ENCODE measurements at places on chromosomes 7 and 10.

DNA sequence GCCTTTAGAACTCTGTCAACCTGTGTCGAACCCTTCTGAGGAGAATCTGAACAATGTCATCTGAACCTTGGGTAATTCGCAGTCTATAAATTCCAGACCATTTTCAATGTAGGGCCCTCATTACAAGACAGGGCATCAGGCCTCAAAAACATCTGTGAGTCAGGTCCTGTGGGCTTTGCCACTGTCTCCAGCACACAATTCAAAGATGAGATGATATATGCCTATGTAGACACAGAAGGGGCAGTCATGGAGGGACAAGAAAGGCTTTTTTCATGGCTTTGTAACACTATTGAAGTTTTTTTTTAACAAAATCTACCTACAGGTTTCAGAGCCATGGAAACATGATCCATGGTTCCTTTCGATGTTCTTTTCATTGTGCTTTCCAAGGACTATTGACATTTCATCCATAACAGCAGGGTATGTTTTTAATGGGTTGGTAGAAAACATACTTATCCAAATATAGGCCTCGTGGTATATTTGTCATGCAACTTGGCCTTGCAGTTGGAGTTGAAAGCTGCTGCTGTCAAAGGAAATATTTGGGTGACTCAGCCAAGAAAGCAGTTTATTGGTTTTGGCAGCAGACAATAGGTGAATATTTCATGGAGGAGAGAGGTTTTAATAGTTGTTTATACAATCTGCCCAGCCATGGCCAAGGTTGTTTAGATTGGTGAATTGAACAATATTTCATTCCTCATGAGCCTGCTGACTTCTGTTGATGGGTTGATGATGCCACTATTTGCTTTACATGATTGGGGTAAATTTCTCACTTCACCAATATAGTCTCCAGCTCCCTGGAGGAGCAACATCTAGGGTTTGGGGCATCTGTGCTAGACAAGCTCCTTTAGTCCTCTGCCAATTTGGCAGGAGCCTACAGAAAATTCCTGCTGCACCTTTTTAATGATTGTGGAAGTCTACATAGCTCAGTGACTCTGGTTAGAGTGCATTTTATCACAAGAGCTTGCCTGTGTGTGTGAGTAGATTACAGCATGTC, 158.4 kb upstream of the TMEM72 start:
- DNase-seq = no peak

GRCh38 chr10:131020775-131021174, 290.7 kb downstream of the TCERG1L start:
- no peak for DNase-seq

GRCh38 chr10:82221601-82222149, 346.7 kb downstream of the NRG3 start:
- no peak for DNase-seq

GRCh38 chr7:156494960-156495359, 145.6 kb upstream of the RNF32 start:
- no peak for DNase-seq

GRCh38 chr10:104925232-104925851, 284.3 kb downstream of the SORCS3 start:
- DNase-seq = peak; percentile 9

DNA sequence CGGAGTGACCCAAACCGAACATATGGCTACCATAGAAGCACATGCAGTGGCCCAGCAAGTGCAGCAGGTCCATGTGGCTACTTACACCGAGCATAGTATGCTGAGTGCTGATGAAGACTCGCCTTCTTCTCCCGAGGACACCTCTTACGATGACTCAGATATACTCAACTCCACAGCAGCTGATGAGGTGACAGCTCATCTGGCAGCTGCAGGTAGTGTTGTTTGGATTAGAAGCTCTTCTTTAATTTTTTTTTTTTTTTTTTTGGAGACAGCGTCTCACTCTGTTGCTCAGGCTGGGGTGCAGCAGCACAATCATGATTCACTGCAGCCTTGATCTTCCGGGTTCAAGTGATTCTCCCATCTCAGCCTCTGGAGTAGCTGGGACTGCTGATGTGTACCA, 45.8 kb downstream of the NRF1 start:
- DNase-seq = no peak

Data from CD4-positive, alpha-beta T cell treated with Interleukin-6 at 100 ng/mL for 8 hours (primary cell).